Stimulated activated CD8-positive, alpha-beta memory T cell treated with anti-CD3 and anti-CD28 coated beads, Interleukin-4, amount 100 ng/mL, for 4 hours (primary cell): ENCODE measurements at places on chromosomes 11 and 22.

DNA sequence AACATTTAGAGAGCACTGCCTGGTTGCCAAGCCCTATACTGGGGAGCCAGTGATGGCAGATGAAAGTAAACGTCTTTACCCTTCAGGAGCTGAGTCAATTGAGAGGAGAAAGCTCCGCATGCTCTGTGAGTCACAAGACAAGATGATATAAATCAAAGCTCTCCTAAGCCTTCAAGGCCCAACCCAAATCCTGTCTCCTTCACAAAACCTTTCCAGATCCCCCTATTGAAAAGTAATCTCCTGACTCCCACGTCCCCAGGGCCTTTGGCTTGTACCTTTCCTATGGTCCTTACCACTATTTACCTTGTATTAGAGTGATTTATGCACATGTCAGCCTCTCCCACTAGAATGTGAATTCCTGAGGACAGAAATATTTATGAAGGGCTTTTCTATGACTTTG is 230.1 kb upstream of the TENM4 start:
- DNase-seq = no peak

- no peak for DNase-seq
Observed at GRCh38 chr22:36644333-36644757, 59.2 kb downstream of the CACNG2 start.

DNA sequence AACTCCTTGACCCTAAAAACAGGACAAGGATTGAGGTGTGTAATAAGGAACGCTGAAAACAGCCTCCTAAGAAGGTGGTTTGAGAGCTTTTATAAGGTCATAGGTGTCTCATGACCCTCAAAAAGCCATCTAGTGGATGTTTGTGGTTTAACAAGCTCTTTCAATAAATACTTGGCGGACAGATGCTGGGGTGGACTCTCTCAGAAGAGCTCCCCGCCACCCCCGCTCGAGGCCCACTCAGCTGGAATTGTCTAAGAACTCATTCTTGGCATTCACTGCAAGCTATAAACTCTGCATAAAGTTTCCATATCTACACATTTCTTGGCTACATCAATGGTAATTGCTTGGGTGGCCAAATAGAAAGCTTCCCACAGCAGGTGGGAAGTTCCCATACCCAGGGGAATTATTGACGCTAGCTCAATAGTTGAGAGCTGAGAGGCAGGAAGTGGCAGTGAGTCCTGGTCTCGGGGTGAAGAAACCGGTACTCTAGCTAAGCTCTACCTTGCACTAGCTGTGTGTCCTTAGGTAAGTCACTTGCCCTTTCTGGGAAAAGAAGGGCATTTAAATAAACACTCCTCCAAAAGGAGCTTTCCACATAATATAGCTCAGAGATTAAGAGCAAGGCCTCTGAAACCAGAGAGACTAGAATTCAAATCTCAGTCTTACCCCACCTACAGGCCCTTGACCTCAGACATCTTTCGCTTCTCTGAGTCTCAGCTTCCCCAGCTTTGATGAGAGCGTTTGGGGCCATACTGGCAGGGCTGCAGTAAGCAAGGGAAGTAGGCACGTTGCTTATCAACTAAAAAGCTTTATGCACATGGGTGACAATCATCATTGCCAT is 6.4 kb downstream of the MS4A15 start:
- no peak for DNase-seq

DNA sequence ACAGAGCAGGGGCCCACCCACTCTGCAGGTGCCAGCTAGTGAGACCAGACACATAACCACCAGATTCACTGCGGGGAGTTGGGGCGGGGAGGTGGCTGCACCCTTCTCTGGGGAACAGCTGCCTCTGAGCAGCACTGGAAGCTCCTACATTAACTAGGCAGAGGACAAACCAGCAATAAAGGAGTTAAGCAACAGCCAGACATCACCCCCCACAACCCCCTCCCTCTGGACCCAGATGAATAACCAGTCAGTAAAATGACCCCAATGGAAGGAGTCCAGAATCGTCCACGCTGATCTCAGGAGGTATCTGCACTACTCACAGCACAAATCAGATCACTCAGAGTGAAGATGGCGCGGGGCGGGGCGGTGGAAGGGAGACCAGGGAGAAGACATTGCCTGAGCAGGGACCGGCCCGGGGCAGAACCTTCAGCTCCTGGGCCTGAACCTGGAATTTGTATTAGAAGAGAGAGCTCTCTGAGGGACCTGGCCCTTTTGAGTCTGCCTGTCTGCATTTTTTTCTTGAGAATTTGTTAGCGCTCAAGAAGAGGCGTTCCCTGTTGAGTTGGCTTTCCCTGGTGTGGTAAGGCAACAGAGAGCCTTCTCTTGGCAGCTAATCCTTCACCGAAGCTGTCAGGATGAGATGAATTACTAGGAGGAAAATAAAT is 125.5 kb upstream of the NCAM1 start:
- no peak for DNase-seq

DNA sequence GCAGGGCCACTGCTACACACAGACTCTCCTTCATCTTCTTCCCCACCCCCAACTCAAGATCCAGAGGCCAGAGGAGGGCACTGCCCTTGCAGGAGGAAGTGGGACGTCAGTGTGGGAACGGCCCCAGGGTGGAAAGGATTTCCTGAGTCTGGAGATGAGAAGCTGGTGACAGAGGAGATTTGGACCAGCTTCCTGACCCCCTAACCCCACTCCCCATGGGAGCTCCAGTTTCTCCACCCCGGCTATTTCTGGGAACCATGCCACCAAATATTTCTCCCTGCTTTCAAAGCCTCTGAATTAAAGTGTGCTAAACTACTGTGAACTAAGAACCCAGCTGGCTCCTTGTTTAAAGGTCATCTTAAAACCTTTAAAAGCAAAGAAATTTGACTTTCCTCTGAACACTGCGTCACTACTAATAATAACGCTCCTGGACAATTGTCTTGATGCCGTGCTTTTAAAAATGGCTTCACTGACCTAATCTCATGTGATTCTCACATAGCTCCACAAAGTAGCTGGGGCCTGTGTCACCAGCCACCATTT is 46.6 kb downstream of the CWC15 start:
- no peak for DNase-seq

- no peak for DNase-seq
Observed at GRCh38 chr11:1053121-1053901, 16.8 kb upstream of the MUC6 start.

DNA sequence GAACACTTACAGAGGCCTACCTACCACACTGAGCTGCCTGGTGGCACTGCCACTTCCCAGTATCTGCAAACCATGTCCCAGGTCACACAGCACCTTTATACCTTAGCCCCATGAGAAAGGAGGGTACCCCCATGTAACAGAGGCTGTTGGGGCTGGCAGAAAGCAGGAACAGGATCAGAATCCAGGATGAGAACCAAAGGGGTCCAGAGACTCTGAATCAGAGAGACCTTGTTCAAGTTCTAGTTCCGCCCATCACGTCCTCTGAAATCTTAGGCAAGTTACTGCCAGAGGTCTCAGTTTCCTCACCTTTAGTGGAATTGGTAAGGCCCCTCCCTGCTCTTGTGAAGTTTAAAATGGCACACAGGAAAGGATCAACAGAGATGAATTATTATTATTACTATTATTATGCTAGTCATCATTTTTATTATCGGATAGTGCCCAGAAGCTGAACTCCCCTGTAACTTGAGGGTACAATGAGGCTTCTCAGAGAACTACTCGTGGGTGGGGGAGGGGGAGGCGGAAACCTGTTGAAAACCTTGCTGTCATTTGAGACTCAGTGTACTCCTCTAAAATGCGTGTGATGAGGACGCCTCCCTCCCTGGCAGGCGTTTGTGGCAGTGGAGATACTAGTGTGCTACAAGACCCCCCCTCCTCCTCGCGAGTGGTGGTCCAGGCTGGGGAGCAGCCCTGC is 9.3 kb downstream of the SELENOM start:
- no peak for DNase-seq

DNA sequence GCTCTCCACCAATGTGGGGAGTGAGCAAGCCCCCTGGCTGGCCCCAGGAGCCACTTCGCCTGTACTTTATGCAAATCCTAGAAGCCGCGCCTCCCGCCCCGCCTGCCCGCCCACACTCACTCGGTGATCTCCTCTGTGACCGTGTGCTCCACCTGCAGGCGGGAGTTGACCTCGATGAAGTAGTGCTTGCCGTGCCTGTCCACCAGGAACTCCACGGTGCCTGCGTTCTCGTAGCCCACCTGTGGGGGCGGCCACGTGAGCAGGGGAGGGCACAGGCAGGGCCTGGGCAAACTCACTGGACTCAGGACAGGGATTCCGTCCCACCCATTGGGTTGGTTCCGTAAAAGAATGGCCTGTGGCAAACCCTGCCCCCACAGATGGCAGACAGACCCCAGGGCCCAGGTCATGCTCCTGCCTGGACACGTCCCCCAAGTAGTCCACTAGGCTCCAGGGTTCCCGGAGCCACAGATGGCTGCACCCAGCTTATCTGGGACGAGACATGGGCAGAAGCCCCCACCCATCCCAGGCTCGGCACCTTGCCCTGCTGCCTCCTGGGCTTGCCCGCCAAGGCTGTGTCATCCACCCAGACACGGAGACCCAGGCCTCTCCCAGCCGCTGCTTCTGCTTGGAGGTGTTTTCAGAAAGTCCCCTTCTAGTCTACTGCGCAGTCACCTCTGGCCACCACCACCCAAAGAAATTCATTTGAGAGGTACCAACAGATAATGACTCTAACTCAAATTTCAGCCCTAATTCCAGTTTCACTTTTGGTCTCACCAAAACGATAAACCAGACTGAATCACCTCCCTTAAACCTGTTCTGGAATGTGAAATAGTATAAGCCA is 12.1 kb downstream of the LRFN4 start:
- DNase-seq = peak; percentile 65

GRCh38 chr11:15929371-15929901 is 426.9 kb downstream of the SOX6 start:
- DNase-seq = no peak

GRCh38 chr11:41788177-41788576 is 328.7 kb upstream of the LRRC4C start:
- no peak for DNase-seq
